ENCODE measurements at places on chromosomes 2 and 18. TPM values are rescaled to one million over a fixed set of nuclear protein-coding genes. Genes with fewer than 3 reads are reported as not detected.

Gene SULT1C2
- 42.7 TPM for polyA plus RNA-seq

Gene ACKR3
- polyA plus RNA-seq, result 62.5 TPM

Gene ZBTB14
- 24.7 TPM for polyA plus RNA-seq

Gene C2orf66
- 0.29 TPM for polyA plus RNA-seq

Gene LYG1
- polyA plus RNA-seq, result 4.1 TPM

Gene CPO
- polyA plus RNA-seq, result 1.6 TPM

Gene FZD7
- polyA plus RNA-seq, result 67.3 TPM

Gene MALL
- polyA plus RNA-seq, result 14.2 TPM

Gene TRABD2A
- polyA plus RNA-seq, result 0.46 TPM

Gene SEH1L
- polyA plus RNA-seq, result 38.7 TPM

Gene GALNT5
- 0.67 TPM for polyA plus RNA-seq
